ENCODE measurements at places on chromosomes 2 and 18. TPM values are rescaled to one million over a fixed set of nuclear protein-coding genes. Genes with fewer than 3 reads are reported as not detected.
A peak's percentile ranks its signal among the peaks of the same experiment; 100 is the strongest.

DNA sequence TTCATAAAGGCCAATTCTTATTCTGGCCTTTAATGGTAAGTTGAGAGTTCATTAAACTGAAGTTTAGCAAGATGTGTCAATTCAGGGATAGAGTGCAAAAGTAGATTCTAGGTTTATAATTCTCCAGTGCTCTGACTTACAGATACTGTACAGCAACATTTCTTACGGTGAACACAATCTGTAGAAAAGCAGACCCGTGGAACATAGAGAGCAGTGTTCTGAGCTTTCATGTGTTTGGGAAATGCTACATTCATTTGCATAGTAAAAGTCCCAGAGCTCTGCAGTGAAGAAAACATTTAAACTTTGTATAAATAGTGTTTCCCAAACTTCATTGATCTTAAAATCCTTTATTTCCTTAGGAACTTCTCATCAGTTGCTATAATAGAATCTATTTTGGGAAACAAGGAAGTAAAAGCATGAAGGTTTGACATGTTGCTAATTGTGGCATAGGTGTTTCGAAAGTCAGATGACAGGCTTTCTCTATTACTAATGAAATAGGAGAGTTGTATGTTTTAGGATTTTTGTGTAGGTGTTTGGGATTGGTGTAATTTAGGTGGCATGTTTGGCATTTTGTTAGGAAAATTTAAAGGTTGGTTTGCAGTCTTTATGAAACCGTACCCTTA is 138.2 kb downstream of the ASXL3 start:
- no peaks in the 10 kb centered on the region for H3K4me1 ChIP-seq
- H3K36me3 ChIP-seq = no peaks in the 10 kb centered on the region
- no peak for DNase-seq

Gene TUBA4B
- 13.2 TPM for total RNA-seq

Gene CNRIP1
- total RNA-seq = 48.0 TPM

Gene TUBA3E
- total RNA-seq = not detected

- DNase-seq = peak; percentile 39
- no peak overlapping the region for H3K4me3 ChIP-seq
- no peak overlapping the region for H3K27ac ChIP-seq
Observed at GRCh38 chr2:121088251-121089165, 196.5 kb downstream of the TFCP2L1 start.

GRCh38 chr2:241724975-241725870 is 9.2 kb upstream of the D2HGDH start:
- H3K27me3 ChIP-seq = no peaks in the 10 kb centered on the region
- H3K27ac ChIP-seq = no peak overlapping the region
- no peaks in the 10 kb centered on the region for H3K4me1 ChIP-seq
- no peaks in the 10 kb centered on the region for H3K36me3 ChIP-seq

Gene OTOS
- total RNA-seq = not detected

Gene NEB
- total RNA-seq = 0.25 TPM

Gene IL1A
- total RNA-seq = not detected

- no peak overlapping the region for H3K4me3 ChIP-seq
- H3K27me3 ChIP-seq = no peaks in the 10 kb centered on the region
- H3K4me1 ChIP-seq = peaks cover 33% of the 10 kb centered on the region
- DNase-seq = no peak
Observed at GRCh38 chr2:101736861-101737291, 39.4 kb downstream of the MAP4K4 start.

Gene HOXD1
- total RNA-seq = 0.51 TPM

DNA sequence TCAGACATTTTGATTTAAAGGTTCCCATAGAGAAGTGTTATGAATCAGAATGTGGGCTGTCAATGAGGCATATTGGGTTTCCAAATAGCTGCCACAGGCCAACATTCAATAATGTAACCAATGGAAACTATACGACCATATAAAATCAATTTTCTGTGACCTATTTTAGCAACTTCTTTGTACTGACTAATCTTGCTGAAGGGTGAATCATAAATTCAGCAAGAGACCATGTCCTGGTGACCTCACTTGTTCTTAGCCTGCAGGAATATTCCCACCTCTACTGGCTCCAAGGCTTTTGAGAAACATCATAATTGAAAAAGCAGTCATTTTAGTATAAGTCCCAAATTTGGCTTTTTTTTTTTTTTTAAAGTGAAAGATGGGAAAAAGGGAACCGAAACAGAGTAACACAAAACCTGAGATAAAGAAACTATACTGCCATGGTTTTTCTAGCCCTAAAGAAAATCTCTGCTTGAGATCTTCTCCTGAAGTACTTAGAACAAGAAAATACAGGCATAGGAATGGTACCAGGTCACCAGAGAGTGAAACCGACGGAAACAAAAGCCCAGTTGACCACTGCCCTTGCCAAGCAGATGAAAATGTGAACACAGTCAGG is 32.1 kb downstream of the PLEKHM3 start:
- no peak overlapping the region for H3K4me3 ChIP-seq
- peaks cover 1% of the 10 kb centered on the region for H3K4me1 ChIP-seq
- no peak overlapping the region for H3K27ac ChIP-seq

DNA sequence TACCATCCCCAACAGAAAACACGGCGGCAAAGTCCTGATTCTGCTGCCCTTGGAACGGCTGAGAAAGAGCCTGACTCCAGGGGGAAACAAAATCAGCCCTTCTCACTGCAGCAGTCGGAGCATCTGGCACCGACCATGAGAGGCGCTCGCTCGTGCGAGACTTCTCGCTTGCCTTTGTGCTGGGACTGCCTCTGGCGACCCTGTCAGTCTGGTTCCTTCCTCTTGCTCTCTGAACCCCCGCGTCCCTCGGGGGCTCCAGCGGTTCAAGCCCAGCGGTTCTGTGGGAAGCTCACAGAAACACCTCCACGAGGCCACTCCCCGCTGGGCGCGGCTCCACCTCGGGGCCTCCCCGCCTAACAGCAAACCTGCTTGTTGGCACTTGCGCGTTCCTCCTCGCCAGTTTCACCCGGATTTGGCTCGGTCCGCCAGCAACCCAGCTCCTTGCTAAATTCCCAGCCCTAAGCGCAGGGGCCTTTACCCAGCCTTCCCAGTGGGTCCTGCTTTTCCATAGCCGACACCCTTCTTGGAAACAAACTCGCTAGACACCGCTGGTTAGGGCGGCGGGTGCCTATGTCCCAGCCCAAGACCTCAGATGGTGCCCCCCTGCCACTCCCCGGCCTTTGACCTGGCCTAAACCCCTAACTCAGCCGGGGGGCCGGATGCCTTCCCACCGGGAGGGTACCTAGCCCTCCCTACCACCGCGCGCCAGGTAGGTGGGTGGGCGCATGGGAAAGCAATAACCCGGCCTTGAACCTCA is 2.2 kb downstream of the RND3 start:
- H3K27ac ChIP-seq = no peak overlapping the region
- no peaks in the 10 kb centered on the region for H3K27me3 ChIP-seq
- H3K36me3 ChIP-seq = no peaks in the 10 kb centered on the region

- H3K27ac ChIP-seq = no peak overlapping the region
- no peak overlapping the region for H3K4me3 ChIP-seq
- peak; percentile 79 for DNase-seq
Observed at GRCh38 chr2:43059183-43059897, 167.1 kb downstream of the ZFP36L2 start.

Gene ELMOD3
- 17.3 TPM for total RNA-seq

Gene DSC3
- 0.37 TPM for total RNA-seq

Gene PLGLB1
- total RNA-seq = 1.6 TPM

DNA sequence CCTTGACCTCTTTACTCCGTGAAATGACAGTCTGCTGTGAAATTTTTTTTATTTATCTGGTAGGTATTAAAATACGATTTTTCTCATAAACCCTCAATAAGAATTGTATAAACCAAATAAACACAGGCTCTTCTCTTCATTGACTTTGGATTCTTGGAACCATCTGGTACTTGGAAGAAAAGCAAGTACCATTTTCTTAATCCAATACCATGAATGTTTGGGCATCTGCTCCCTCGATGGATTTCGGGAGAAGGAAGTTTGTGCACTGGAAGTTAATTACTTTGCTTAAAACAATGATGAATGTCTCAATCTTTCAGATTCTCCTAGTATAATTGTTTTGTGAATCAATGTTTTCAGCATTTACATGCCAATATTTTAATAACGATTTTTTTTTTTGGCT is 5.3 kb upstream of the SCG2 start:
- H3K4me1 ChIP-seq = peaks cover under 1% of the 10 kb centered on the region
- no peaks in the 10 kb centered on the region for H3K36me3 ChIP-seq
- DNase-seq = no peak
- no peaks in the 10 kb centered on the region for H3K27me3 ChIP-seq
- H3K4me3 ChIP-seq = no peak overlapping the region

GRCh38 chr18:21857871-21858270 is 117.3 kb downstream of the MIB1 start:
- DNase-seq = no peak
- H3K4me3 ChIP-seq = no peak overlapping the region
- H3K27ac ChIP-seq = no peak overlapping the region
- H3K27me3 ChIP-seq = no peaks in the 10 kb centered on the region

DNA sequence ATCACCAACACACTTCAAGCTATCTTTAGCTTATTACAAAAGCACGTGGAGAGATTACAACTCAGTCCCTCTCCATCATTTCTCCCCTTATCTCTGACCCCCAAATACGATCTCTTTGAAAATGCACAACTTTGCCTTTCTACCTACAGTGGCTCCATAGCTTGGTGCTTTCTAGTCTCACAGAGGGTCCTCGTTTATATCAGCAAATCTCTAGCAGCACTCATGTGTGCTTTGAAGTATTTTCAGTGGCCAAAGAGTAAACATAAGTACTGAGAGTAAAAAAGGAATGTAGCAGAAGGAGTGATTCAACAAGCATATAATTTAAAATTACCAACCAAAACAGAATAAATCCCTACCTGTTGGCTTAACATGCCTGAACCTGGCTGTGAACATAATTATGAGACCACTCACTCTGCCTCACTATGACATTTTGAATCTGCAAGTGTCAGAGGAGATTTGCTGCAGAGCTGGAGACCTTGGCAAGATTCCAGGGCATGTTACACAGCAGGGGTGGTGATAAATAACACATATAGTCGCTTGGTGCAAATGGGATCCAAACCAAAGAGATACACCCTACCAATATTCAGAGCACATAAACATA is 54.6 kb downstream of the LAMA3 start:
- no peak overlapping the region for H3K27ac ChIP-seq
- H3K27me3 ChIP-seq = no peaks in the 10 kb centered on the region
- no peak overlapping the region for H3K4me3 ChIP-seq
- no peaks in the 10 kb centered on the region for H3K4me1 ChIP-seq

DNA sequence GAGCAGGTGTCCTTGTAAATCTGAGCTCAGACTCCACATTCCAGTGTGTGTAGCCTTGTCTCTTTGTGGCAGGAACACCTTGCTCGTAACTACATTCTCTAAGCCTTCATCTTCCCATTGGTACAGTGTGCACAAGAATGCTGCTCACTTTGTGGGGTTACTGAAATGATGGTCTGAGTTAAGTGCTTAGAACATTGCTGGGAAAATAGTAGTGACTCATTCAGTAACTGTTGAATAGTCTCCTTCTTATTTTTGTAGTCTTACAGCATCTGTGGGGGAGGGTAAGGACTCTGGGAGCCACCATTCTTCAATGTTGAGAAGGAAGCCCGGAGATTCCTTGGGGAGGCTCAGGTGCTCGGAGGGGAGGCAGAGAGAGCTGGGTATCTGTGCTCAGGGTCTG is 236.0 kb upstream of the HDAC4 start:
- H3K27me3 ChIP-seq = no peaks in the 10 kb centered on the region
- no peak for DNase-seq
- H3K4me1 ChIP-seq = no peaks in the 10 kb centered on the region
- no peaks in the 10 kb centered on the region for H3K36me3 ChIP-seq
- no peak overlapping the region for H3K4me3 ChIP-seq

Gene C1GALT1C1L
- 1.3 TPM for total RNA-seq

- DNase-seq = no peak
- no peak overlapping the region for H3K27ac ChIP-seq
- no peaks in the 10 kb centered on the region for H3K36me3 ChIP-seq
- no peaks in the 10 kb centered on the region for H3K27me3 ChIP-seq
- no peak overlapping the region for H3K4me3 ChIP-seq
Observed at GRCh38 chr2:85163675-85164074, 30.5 kb downstream of the TCF7L1 start.

- peak; percentile 94 for DNase-seq
- H3K36me3 ChIP-seq = no peaks in the 10 kb centered on the region
- H3K4me1 ChIP-seq = peaks cover 35% of the 10 kb centered on the region
- no peak overlapping the region for H3K4me3 ChIP-seq
- peak overlapping the region; percentile 87 for H3K27ac ChIP-seq
Observed at GRCh38 chr2:240962300-240963064, 35.9 kb upstream of the SNED1 start.

DNA sequence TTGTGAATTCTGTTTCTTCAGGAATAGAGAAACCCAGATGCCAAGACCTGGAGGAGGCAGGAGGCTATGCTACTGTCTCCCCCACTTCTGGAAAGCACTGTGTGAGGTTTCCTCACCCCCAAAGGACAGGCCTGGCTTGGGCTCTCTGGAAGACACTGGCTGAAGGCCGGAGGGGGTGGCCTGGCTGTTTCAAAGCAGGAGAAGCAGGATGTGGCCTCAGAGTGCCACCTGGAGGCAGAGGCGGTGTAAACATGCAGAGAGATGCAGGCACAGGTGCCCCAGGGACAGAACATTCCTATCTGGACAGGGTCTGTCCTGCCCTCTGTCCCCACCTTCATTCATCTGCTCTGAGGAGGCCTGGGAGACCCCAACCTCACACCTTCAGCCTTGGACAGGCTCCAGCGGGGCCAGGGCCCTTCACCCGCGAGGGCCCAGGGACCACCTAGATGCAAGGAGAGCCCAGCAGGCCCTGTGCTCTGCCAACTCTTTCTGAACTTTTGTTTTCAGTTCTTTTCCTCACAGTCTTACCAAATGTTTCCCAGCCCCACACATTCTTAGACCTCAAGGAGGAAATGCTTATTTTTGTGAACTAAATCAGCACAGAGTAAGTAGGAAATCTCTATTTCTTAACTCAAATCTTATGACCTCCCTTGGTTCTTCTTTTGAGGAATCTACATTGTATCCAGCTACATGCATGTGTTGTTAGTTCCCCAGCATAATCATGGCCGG is 79.2 kb downstream of the LONRF2 start:
- H3K27me3 ChIP-seq = no peaks in the 10 kb centered on the region
- H3K27ac ChIP-seq = no peak overlapping the region
- H3K4me1 ChIP-seq = no peaks in the 10 kb centered on the region
- no peaks in the 10 kb centered on the region for H3K36me3 ChIP-seq
- H3K4me3 ChIP-seq = no peak overlapping the region

GRCh38 chr2:109260116-109260855 is 131.3 kb downstream of the SH3RF3 start:
- H3K27me3 ChIP-seq = no peaks in the 10 kb centered on the region
- no peaks in the 10 kb centered on the region for H3K36me3 ChIP-seq
- DNase-seq = no peak
- no peak overlapping the region for H3K4me3 ChIP-seq
- H3K4me1 ChIP-seq = peaks cover 4% of the 10 kb centered on the region
- no peak overlapping the region for H3K27ac ChIP-seq

Gene XIRP2
- 0.03 TPM for total RNA-seq

Data from ovary (tissue), 10 donors.